Activated CD8-positive, alpha-beta memory T cell treated with anti-CD3 and anti-CD28 coated beads for 48 hours (primary cell): ENCODE measurements at places on chromosomes 12 and 14.

GRCh38 chr12:27572486-27573255, 48.7 kb downstream of the PPFIBP1 start:
- DNase-seq: no peak

DNA sequence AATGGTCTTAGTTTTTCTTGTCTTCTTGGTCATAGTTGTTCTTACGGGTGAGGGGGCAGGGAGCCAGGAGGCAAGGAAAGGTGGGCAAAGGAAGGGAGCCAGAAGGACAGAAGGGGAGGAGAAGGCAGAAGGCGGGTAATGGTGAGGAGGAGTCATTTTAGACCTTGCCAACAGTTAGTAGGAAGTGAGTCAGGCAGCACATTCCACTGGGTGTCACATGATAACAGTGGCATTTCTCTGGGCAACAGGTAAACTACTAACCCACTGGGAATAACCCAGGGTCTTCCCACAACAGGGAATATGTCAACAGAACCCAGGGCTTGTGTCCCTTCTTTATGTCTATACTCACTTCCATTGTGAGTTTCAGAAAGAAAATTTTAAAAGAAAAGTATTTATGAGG, 127.6 kb downstream of the SLC8A3 start:
- DNase-seq: no peak

GRCh38 chr14:53550776-53551175, 397.7 kb upstream of the DDHD1 start:
- no peak for DNase-seq

DNA sequence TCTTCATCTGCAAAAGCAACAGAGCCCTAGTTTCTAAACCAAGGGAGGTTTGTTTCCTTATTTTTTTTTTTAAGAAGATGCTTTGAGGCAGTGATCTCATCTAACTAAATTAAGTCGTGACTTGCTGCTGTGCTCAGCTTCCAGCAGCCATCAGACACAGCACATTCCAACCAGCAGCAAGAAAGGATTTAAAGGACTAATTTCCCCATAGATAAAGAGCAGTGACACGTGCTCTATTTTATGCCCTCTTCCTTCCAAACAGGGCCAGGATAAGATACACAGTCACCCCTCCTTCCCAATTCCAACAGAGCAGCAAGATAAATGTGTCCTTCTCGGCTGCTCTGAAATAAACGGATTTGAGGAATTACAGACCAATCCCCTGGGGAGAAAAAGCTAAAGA, 81.7 kb downstream of the PRKAB1 start:
- DNase-seq: no peak

- DNase-seq: no peak
Measured at GRCh38 chr14:90611936-90612335, 204.3 kb downstream of the TTC7B start.

- no peak for DNase-seq
Measured at GRCh38 chr14:93042968-93043940, 72.5 kb downstream of the ITPK1 start.

DNA sequence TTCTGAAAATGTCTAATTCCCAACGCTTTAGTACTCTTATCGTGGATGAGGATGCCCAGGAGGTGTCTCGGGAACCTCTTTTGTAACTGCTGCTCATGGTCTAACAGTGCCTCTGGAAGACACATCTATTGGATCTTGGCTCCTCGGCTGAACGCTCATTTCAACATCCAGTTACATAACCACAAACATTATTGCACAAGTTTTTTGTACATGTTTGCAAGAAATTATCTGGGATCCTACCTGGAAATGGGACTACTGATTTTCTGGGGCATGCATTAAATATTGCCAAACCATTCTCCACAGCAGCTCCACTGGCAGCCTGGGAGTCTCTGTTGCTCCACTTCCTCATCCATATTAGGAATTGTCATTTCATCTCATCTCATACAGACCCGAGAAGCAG, 117.5 kb upstream of the EVL start:
- DNase-seq: no peak

DNA sequence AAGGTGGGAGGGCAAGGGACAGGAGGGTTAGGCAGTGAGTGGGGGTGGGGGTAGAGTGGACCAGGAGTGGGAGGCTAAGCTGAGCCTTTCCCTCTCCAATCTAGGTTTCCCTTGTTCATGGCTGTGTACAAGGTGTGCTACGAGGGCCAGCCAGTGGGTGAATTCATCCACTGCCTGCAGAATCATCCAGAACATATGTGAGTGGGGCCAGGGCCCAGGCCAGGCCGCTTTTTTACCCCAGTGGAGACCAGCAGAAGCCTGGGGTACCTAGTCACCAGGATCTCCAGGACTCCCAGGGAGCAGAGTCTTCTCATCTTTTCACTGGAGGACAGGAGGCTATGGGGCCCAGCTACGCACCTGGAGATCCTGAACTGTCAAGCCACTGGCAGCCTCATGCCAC, 2.7 kb upstream of the COX14 start:
- DNase-seq: no peak

GRCh38 chr12:67877727-67878126, 111.5 kb upstream of the IFNG-AS1 start:
- no peak for DNase-seq

- DNase-seq: no peak
Measured at GRCh38 chr12:60152756-60153155, 556.9 kb downstream of the SLC16A7 start.

DNA sequence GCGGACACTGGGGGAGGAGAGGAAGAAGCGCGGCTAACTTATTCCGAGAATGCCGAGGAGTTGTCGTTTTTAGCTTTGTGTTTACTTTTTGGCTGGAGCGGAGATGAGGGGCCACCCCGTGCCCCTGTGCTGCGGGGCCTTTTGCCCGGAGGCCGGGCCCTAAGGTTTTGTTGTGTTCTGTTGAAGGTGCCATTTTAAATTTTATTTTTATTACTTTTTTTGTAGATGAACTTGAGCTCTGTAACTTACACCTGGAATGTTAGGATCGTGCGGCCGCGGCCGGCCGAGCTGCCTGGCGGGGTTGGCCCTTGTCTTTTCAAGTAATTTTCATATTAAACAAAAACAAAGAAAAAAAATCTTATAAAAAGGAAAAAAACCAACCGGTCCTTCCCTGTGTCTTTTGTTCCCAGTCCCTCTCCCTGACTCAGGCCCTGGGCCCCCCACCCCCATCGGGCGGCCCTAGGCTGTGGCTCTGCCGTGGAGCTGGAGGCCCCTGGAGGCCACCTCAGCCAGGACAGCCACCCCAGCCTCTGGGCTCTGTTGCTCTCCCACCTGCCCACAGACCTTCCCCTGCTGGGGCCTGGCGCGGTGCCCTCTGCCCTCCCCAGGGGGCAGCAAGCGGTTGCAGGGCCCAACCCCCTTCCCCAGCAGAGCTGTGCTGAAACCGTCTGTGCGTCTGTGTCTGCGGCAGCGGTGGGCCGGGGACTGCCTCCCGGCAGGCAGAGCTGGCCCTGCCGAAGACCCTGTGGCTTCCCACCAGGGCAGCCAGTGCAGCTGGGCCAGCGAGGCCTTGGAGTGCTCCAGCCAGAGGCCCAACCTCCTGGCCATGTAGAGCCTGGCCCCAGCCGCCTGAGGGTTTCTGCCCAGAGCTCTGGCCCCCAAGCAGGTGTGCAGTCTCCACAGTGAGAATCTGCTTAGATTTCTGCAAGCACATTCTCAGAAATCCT, 4.0 kb upstream of the CRIP2 start:
- no peak for DNase-seq

DNA sequence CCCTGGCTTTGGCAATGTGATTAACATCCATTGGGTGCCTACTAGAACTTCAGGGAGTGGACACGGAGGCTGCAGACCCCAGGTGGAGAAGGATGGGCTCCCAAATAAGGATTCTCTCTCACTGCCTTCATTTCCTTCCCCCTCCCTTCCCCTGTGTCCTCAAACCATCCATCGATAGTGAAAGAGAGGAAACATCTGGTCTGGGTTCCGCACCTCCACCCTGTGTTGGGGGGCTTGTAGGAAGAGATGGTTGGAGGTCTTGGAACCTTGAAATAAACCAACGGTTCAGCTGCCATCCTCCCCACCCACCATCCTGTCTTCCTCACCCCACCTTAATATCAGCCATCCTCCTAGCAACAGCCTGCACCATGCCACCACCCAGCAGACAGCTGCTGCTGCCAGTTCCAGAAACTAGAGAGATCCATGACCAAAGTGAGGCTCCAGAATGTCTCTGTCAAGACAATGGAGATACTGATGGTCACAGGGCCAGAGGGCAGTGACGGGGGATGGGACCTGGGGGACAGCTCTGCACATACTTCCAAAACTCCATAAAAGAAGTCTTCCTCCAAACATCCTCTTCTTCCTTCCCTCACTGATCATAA, 153.1 kb upstream of the CCND2 start:
- no peak for DNase-seq

DNA sequence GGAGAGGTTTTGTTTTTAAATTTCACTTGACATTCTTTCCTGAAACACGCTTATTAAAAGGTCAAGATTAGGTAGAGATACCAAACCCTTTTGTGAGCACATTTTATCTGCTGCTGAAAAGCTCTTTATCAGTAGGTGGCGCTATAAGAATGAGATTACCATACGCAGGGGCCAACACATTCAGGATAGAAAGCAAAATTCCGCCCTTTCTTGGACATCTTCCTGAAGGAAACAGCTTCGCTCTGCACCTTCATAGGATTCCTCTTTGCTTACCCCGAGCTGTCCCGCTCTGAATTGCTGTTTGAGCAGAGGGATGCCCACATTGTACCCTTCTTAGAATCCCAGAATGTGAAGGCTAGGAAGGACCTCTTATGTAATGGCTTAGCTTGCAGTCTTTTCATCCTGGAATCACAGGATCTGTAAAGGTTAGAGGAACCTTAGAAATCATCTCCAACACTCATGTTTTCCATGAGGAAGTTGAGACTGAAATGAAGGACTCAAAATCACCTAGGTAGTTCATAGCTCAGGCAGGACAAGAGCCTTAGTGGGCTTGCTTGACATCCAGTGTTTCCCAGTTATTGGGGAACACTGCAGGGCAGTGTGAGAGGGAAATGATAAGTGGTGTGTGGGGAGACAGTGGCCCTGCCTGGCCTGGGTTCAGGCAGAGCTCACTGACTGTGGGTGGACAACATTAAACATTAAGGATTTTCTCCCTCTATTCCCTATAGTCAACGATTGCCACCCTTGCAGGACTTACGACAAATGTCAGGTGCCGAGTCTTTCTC, 38.7 kb upstream of the CRY1 start:
- no peak for DNase-seq

DNA sequence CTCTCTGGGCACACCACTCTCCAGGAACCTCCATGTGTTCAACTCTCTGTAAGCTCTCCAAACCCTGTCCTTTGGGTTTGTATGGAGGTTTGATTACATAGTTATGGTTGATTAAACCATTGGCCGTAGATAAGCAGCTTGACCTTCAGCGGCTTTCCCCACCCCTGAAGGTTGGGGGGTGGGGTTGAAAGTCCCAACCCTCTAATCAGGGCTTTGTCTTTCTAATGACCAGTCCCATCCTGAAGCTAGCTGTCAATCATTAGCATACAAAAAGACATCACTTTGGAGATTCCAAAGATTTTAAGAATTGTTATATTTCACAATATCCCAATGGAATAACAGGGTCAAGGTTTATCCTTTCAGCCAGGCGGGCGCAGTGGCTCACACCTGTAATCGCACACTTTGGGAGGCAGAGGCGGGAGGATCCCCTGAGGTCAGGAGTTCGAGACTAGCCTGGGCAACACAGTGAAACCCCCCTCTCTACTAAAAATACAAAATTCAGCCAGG, 8.4 kb downstream of the FAM186A start:
- no peak for DNase-seq

GRCh38 chr14:65043893-65044595, 57.3 kb downstream of the FNTB start:
- DNase-seq: no peak

- no peak for DNase-seq
Measured at GRCh38 chr14:81313775-81314429, 86.2 kb downstream of the STON2 start.

- no peak for DNase-seq
Measured at GRCh38 chr12:82434392-82434911, 76.1 kb downstream of the METTL25 start.

GRCh38 chr14:93701562-93701961, 86.7 kb downstream of the PRIMA1 start:
- DNase-seq: no peak

DNA sequence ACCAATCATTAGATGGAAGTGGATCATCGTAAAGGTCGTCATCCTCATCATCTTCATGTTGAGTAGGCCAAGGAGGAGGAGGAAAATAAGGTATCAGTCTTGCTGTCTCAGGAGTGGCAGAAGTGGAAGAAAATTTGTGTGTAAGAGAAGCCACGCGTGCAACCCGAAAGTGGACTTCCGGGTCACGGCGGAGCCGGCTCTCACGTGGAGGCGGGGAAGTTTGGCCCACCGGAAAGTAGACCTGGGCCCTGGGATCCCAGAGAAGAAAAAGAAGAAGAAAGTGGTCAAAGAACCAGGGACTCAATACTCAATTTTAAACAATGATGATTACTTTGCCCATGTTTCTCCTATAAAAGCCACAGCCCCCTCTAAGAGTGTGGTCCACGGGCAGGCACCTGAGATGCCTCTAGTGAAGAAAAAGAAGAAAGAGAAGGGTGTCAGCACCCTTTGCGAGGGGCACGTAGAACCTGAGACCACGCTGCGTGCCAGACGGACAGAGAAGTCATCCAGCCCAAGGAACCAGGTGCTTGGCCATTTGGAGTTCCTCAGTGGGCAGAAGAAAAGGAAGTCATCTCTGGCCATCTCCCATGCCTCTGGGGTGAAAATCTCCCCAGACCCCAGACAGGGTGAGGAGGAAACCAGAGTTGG, 365.8 kb downstream of the BCAT1 start:
- DNase-seq: no peak

DNA sequence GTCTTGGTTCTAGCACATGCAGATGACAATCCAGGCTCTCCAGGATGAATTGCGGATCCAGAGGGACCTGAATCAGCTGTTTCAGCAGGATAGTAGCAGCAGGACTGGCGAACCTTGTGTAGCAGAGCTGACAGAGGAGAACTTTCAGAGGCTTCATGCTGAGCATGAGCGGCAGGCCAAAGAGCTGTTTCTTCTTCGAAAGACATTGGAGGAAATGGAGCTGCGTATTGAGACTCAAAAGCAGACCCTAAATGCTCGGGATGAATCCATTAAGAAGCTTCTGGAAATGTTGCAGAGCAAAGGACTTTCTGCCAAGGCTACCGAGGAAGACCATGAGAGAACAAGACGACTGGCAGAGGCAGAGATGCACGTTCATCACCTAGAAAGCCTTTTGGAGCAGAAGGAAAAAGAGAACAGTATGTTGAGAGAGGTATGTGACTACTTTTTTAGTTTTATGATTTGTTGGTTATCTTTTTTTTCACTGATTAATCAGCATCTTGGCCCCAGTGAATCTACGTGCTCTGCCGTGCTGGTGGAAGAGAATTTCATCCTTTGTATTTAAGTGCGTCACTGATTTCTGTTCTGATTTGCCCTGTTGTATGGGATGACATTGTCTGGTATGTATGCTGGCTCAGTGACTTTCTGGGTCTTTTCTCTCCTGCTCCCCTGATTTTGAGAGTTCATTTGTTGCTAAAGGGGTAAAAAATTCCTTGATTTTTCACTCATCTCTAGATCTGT, 92.3 kb downstream of the ERC1 start:
- no peak for DNase-seq
